ENCODE measurements at places on chromosomes 3 and 15. TPM values are rescaled to one million over a fixed set of nuclear protein-coding genes. Genes with fewer than 3 reads are reported as not detected.
A peak's percentile ranks its signal among the peaks of the same experiment; 100 is the strongest.

PLSCR5 gene
- polyA plus RNA-seq: not detected

P2RY13 gene
- not detected for polyA plus RNA-seq

RARB gene
- not detected for polyA plus RNA-seq

CDHR4 gene
- not detected for polyA plus RNA-seq

ERICH6 gene
- not detected for polyA plus RNA-seq

ADAM10 gene
- 15.5 TPM for polyA plus RNA-seq

ARHGAP31 gene
- polyA plus RNA-seq: 1.1 TPM

ADCY5 gene
- 0.01 TPM for polyA plus RNA-seq

GHRL gene
- not detected for polyA plus RNA-seq

LRTM1 gene
- polyA plus RNA-seq: not detected

IGF2BP2 gene
- polyA plus RNA-seq: 43.6 TPM

TICRR gene
- 5.6 TPM for polyA plus RNA-seq

PDE8A gene
- 5.2 TPM for polyA plus RNA-seq

DNA sequence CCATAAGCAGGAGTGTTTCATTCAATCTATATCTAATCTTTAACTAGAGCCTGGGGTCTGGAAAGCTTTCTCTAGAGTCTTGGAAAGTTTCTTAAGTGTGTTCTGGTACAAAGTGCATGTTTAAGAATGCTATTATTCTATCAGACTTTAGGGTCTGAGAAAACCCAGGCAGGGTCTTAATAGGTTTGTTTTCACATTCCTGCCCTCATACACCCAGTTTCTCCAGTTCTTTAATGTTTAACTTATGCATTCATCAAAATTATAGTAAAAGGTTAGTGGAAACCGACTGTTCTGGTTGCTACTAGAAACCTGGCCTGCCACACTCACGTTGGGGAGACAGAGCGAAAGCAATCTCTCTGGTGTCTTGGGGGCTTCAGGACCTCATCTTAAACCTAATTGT lies 102.9 kb upstream of the WDR72 start:
- DNase-seq: no peak

GRCh38 chr3:37892927-37893600 lies 31.4 kb downstream of the CTDSPL start:
- no peak for DNase-seq

- no peak for DNase-seq
These were observed 4.9 kb upstream of the KY start for GRCh38 chr3:134655706-134656105.

DNA sequence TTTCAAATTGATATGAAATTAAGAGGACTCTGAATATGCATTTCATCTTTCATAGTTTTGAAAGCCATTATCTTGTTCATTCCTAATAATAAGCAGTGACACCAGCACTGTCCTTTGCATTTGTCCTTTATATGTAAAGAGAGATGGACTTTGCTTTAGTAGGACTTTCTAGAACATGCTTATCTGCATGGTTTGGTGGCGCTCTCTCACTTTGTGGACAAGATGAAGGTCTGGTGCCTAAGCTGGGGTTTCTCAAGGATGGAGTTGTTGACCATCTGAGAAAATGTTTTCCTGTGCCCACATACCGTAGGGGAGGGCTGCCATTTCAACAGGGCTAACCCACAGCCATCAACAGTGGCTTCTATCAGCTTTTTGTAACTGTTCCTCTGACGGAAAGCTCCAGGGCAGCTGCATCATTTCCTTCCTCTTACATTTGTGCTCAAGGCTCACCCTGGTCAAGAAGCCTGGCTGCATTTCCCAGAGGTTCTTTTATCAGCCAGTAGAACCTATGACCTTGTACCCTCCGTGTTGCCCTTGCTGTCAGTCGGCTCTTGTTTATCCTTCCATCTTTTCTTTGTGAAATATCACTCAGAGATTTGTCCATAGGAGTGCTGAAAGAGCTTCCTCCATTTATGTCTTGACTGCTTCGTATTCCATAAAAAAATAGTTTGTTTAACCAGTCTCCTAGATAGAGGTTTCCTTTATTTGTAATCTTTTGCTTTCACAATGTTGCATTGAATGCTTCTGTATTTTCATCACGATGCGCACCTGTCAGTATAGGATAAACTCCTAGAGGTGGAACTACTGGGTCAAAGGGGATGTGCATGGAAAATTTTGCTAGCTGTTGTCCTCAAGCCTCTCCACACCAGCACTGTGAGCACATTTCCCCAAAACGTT lies 44.6 kb downstream of the ABHD2 start:
- DNase-seq: no peak

GRCh38 chr3:122233101-122233952 lies 49.9 kb downstream of the CASR start:
- DNase-seq: no peak

DNA sequence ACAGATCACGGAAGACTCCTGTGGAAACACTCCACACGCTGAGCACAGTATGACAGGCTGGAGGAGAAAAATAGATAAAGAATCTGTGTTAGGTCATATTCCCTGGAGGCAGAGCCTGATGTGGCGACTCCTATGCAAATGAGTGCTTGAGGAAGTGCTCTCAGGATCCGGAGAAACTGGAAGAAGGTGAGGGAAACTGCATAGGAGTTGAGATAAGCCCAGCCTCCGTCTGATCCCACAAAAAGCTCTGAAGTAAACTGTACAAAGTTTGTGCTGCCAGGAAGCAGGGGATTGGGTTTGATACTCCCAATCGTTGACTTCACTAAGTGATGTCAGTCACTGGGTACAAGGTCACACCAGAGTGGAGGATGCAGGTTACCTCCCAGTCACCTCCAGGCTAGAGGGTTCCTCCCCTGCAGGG lies 33.4 kb downstream of the OSBPL10 start:
- peak; percentile 66 for DNase-seq

DNA sequence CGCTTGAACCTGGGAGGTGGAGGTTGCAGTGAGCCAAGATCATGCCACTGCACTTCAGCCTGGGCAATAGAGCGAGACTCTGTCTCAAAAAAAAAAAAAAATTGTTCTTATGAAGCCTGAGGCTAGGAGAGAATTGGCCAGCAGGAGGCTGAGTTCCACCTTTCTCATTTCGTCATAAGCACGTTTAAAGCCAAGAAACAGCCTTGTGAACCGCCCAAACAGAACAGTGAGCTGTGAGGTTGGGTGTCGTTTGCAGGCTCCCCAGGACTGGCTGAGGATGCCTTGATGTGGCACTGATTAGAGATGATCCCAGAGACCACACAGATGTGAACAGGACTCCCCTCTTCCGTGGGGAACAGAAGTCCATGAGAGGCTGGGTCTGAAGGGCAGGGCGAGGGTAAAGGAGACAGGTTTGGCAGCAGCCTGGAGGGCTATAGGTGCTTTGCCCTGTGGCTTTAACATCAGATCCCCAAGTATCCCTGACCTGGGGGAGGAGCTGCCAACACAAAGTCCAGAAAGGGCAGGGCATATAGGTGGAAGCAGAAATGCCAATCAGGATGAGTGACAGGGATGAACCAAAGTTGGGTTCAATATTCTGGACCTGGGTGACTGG lies 52.9 kb downstream of the CLEC3B start:
- no peak for DNase-seq

GRCh38 chr3:38455639-38456430 lies 2.1 kb downstream of the ACVR2B start:
- no peak for DNase-seq

GRCh38 chr15:71261909-71262308 lies 146.6 kb downstream of the THSD4 start:
- no peak for DNase-seq

- DNase-seq: no peak
These were observed 42.5 kb upstream of the SRGAP3 start for GRCh38 chr3:9291821-9292410.

DNA sequence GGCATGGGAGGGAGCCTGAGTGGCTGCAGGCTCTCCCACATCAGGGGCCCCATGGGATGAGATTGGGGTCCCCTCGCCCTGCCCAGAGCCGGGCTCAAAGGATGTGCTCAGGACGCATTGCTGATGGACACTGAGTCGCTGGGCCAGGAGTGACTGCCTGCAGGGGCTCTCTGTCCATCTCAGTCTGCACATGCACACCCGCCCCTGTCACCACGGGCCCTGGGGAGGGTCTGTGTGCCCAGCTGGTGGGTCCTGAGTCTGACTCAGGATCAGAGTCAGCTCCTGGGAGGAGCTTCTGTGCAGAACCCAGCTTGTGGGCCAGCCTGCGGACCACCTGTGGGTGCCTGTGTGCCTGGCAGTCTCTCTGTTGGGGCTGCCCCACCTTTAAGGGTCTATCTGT lies 18.1 kb downstream of the STAB1 start:
- DNase-seq: no peak

DNA sequence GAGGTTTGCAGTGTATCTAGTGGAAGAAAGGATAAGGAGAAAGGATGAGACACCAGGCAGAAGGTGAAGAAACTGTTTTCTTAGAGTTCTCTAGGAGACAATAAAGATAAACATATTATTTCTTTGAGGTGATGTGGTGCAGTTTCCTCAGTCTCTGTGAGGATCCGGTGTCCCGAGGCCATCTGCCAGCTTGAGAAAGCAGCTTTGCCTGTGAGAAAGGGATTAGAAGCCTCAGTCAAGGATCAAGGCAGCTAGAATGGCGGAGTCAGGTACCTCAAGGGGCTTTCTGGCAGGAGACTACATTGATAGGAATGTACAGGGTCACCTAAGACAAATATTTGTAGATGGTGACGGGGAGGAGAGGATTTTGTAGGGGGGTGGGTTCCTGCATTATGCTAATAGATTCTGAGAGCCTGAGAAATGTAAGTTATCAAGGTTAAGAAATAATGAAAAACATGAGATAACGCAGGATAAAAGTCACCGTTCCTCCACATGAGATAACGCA lies 103.9 kb upstream of the MB21D2 start:
- no peak for DNase-seq

GRCh38 chr3:31903686-31904431 lies 77.2 kb downstream of the OSBPL10 start:
- DNase-seq: peak; percentile 33

DNA sequence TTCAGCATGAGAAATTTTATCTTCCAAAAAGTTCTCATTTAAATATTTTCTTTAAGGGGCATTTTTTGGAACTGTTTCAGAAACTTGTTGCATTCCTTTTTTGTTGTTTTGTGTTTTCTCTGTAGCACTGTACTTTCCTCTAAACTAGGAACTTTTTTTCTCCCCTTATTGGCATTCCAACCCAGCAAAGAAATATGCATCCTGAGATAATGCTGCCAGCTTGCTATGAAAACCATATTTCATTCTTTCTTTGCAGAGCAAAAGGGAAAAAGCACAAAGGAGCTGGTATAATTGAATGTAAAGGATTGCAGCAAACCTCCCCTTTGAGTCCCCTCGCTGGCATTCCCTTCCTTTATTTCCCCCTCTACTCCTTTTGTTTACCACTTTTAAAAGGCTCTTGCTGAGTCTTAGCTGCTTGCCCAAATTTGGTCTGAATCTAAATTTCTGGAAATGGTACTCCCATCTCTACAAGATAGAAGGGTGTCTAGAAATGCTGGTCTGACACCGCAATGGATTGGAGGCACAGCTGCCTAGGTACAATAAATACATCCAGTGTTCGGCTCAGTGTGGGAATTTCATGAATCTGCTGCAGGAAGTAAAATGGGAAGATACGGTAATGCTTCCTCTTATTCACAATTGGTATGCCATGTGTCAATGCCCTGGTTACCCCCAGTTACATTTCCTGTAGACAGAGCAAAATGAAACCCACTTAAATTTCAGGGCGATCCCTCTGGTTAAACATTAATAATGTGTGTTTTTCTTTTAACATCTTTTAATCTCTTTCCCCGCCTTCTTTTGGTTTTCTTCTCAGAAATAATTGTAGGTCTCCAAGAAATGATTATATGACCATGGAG lies 156.6 kb downstream of the MEIS2 start:
- no peak for DNase-seq

GRCh38 chr3:130901463-130902204 lies 7.8 kb downstream of the ATP2C1 start:
- no peak for DNase-seq

GRCh38 chr3:29440413-29441305 lies 159.8 kb downstream of the RBMS3 start:
- DNase-seq: no peak

DNA sequence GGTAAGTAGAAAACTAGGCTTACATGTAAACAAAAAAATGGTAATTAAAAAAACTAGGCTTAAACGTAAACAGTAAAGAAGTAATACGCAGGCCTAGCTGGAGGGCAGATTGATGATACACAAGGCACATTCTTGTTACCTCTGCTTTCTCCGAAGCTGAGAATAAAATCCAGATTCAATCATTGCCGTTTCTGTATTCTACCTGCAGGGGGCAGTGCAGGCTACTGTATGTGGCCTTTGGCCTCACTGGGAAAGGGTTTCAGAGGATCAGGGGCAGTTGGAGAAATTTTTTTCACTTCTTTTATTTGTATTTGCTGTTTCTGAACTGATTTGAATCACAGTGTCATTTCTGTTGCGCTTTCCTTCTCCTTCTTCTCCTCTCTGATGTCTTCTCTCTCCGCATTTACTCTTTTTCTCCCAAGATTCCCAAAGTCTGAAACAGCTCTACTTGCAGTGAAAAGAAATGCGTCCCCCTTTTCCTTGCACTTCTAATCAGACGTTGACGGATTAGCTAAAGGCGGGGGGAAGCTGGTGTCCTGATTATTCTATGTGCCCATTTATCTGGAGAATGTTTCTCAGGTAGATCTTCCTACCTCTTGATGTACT lies 67.1 kb upstream of the MCTP2 start:
- peak; percentile 65 for DNase-seq

GRCh38 chr3:53068176-53068575 lies 22.3 kb upstream of the SFMBT1 start:
- no peak for DNase-seq

Measured in foreskin keratinocyte (primary cell).